ENCODE measurements at places on chromosomes 2 and 18.

DNA sequence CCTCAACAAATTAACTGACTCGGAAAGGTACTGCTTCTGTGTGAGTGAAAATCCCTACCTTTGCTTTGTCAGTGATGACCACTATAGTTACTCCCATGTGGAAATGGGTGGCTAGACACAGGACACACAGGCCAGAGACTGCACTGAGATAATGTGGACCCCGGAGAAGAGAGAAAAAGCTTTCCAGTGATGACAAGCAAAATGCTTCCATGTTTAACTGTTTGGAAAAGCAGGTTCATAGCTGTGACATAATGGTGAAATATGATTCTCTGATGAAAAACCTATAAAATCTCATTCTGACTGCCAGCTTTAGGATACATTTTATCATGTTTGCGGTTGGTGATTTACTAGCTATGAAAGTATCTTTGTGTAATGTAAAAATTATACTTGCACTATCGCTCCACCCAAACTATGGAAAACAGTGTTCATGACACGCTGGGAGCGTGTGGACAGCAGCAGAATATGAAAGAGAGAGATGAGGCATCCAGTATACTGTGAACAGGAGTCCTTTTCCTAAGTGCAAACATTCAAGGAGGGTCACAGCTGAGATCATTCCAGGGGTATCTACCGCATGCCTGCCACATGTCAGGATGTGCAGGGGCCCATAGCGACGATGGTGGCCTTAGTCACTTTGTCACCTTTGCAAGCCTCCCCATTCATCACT, 782.7 kb upstream of the SOX11 start:
- DNase-seq = no peak

DNA sequence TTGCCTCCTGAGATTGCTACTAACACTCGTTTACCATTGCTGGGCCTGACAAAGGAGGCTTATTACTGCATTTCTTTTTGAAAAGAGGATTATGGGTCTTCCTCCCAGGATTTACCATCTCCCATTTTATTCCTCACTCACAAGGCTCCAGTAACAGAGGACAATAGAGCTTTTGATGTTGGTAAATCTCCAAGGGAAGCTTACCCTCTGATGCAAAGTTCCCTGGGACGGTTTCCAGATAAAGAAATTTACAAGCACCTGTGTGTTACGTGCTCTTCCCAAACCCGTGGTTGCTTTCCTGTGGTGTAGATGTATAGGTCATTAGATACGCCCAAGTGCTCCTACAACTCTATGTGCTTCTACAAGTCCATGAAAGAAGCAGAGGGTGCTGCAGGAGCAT, 17.1 kb downstream of the VSNL1 start:
- no peak for DNase-seq

- DNase-seq = no peak
Measured at GRCh38 chr18:5196253-5197031, 615 bp downstream of the AKAIN1 start.

DNA sequence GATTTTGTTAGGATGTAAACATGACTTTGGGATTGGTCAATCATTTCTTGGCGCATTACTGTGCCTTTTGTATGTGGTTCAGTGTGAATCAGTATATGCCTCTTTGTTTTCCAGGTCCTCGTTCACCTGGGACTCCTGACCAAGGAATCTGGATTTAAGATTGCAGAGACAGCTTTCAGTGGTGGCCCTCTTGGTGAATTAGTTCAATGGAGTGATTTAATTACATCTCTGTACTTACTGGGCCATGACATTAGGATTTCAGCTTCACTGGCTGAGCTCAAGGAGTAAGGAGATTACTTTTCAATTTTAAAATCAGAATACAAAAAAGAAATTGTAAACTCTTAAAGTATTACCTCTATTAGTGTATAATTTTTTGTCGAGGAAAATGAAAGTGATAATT, 87.6 kb downstream of the MGAT5 start:
- DNase-seq = no peak

DNA sequence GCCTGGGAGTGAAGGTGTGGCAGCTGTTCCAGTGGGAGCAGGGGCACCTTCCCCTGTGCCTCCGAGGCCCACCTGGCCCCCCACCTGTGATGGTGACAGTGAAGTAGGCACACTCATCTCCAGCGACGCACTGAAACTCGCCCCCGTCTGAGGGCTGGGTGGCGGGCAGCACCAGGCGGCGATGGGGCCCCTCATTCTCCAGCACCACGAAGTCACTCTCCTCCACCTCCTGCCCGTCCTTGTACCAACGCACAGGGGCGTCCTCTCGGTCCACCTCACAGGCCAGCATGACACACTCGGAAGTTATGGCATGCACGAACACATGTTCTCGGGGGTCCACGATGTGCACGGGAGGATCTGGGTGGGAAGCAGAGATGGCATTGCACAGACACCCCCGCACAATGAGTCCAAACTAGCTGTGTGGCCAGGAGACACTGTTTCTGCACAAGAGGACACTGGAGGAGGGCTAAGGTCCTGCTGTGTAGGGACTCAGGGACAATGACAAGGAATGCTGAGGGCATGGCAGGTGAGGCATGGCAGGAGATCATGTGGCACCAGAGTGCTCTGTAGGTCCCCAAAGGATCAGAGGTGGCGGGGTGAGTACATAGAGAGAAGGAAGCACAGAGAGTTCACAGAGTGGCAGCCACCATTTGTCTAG, 7.9 kb downstream of the OBSL1 start:
- DNase-seq = no peak

- DNase-seq = no peak
Measured at GRCh38 chr2:84902526-84902925, 2.9 kb upstream of the TMSB10 start.

GRCh38 chr2:195407783-195408182, 249.2 kb upstream of the SLC39A10 start:
- DNase-seq = no peak

DNA sequence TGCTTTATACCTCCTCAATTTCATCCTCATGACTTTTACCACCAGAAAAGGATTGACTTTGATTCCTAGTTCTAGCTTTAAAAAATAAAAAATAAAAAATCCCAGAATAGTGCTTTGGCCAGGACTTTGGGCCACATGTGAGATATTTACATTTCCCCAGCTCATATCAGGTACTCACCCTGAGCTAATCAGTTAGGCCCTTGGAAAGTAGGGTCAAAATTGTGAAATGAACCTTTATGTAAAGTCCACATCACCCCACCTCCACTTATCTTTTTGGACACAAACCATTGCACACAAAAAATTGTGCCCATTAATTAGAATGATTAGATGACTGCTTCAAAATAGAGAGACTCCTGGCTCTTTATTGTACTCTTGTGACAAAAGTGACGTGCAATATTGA, 17.2 kb downstream of the ME2 start:
- no peak for DNase-seq

DNA sequence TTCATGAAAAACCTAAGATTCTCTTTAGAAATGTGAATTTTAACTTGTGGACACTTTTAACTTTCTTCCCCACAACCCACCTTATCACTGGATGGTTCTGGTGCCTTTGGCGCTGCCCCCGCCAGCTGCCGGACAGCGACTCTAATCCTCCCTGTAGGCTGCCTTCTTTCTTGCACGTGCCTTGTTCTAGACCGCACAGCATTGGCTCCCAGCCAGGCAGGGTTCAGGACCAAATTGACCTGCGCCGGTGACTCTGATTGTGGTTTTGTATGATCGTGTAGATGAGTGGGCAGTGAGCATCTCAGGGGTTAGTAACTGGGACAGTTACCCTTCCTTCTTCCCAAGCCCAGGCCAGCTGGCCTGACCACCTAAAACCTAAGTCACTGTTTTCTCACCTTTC, 106.8 kb downstream of the ASAP2 start:
- DNase-seq = no peak
